Epithelial cell of alveolus of lung (primary cell): ENCODE measurements at places on chromosomes 7 and 10. TPM values are rescaled to one million over a fixed set of nuclear protein-coding genes. Genes with fewer than 3 reads are reported as not detected.

Gene CDK14
- 26.3 and 26.9 TPM in 2 replicates for total RNA-seq

Gene GNAT3
- 0.16 TPM in 1 of 2 replicates, not detected in the other for total RNA-seq

Gene DYNC1I1
- 0.13 TPM in 1 of 2 replicates, not detected in the other for total RNA-seq

Gene KEL
- total RNA-seq, result not detected in 2 replicates

Gene USP6NL
- total RNA-seq, result 12.0 TPM in 2 replicates

Gene PRF1
- total RNA-seq, result not detected in 2 replicates

Gene ZCWPW1
- total RNA-seq, result 0.52 and 1.8 TPM in 2 replicates

Gene SLC4A2
- total RNA-seq, result 98.3 and 113 TPM in 2 replicates

Gene KCNIP2
- total RNA-seq, result 0.13 and 3.6 TPM in 2 replicates

Gene GGCT
- total RNA-seq, result 27.0 and 45.1 TPM in 2 replicates

Gene PBLD
- total RNA-seq, result 1.0 and 2.2 TPM in 2 replicates

Gene ADARB2
- total RNA-seq, result 0.13 and 0.40 TPM in 2 replicates
